Stimulated activated CD4-positive, alpha-beta T cell treated with anti-CD3 and anti-CD28 coated beads, Interleukin-2, amount 100 ng/mL, for 24 hours (primary cell): ENCODE measurements at places on chromosomes 3 and 15.

GRCh38 chr3:133744241-133744640, 2.0 kb upstream of the TF start:
- no peak for DNase-seq

DNA sequence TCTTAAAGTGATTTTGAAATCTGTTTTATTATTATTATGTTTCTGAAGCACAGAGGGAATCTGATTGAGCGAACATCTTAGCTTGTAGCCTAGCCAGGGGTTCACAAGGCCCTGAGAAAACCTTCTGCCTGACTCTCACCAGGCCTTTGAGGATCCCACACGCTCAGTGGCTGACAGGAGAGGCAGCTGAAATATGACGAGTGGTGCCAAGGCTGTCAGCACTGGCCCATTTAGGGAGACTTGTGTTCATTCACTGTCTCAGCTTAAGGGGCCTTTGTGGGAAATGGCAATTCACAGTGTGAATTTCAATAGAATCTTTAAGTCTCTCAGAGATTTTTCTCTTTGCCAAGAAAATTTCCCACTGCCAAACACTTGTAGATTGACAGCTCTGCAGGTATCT, 770.9 kb downstream of the TUSC7 start:
- no peak for DNase-seq

- DNase-seq: no peak
These were observed 62.9 kb downstream of the SERPINI1 start for GRCh38 chr3:167798443-167798842.

DNA sequence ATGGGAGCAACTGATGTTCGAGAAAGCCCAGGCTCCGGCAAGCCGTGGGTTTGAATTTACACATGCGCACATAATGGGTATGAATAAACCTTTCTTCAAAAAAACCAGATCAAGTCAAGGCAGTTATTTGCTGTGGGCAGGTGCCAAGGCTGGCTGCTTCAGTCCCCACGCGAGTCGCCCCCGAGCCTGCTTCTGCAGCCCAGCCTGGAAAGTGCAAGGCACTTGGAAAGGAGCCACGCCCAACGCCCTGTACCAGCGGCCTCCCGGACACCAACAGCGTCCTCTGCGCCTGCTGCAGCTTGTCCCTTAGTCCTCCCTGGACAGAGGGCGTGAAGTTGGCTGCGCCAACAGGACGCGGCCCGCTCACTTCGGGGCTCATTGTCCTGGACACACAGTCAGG, 68.9 kb downstream of the KLF15 start:
- no peak for DNase-seq

DNA sequence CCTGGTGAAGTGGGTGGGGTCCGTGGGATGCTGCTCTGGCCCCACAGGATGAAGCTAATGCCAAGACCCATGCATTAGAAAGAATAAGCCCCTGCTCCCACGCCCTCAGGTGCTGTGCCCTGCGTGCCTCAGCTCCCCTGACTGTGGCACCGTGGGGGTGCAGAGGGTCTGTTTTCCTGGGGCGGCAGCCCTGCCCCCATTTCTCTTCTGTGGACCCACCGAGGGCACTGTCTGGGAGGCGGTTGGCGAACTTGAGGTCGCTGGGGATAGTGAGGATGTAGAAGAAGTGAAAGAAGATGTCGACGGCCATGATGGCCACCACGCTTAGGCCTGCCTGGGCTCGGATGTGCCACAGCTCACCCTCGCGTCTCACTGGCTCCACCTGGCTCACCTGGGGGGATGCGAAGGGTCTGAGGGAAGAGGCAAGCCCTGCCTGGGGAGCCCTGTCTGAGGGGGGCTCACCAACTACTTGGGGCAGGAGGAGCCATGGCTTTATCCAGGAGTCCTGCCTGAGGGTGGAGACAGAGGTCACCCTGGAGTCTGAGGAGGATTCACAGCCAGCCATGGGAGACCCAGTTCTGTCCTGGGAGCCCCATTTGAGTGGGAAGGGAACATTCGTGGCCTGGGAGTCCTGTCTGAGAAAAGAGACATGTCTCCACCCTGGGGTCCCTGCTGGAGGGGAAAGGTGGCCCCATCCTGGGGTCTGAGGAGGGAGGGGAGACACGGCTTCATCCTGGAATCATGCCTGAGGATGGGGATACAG, 5.1 kb downstream of the HHATL start:
- DNase-seq: no peak

DNA sequence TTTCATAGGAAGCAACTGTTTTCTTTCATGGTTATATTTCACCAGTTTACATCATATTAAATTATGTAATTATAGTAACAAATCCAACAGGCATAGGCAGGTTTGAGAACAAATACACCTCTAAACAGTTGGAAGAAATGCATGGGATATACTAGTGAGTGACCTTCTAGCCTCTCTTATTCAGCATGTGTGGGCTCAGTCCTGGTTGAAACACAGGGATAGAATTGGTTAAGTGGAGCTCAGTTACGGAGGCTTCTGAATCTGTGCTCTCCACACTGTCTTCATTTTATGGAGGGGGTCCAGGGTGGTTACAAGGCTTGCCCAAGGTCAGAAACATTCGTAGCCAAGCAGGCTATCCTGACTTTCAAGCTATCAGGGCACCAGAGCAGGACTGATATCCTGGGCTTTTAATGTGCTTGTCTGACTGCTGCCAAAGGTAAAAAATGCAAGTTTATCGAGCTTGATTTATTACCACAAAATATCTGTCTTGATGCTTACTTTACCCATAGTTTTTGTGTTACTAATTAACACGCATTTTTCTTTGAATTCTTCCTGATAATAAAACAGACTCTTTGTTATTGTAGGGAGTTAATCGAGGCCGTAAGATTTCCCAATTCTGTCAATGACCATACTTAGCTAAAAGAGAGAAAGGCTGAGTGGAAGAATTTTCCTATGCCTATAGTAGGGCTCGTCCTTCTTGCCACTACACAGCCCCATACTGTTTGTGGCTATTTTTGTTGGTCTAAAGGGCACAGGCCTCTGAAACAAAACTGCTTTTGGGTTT, 89.6 kb downstream of the FILIP1L start:
- no peak for DNase-seq

GRCh38 chr3:48934333-48934991, 15.8 kb downstream of the ARIH2 start:
- DNase-seq: no peak

GRCh38 chr15:53320816-53321215, 438.6 kb downstream of the WDR72 start:
- DNase-seq: no peak

DNA sequence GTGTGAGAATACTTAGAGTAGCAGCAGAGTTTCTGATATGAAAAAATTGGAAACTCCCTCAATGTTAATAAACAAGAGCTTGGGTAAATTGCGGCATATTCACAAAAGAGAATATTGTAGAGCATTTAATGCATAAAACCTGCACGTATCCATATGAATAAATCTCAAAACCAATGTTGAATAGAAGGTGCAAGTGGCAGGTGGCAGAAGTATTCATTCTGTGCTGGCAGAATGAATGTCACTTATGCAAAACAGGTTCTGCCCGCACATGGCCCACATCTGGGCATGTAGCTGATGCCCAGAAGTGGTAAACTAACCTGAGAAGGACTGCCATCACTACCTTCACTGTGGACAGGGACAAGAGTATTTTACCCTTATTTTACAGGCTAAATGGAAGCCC, 14.1 kb upstream of the PRSS50 start:
- no peak for DNase-seq
